ENCODE measurements at places on chromosomes 1 and 21. TPM values are rescaled to one million over a fixed set of nuclear protein-coding genes. Genes with fewer than 3 reads are reported as not detected.

Gene PTPN14
- total RNA-seq = 157 TPM

Gene C1orf167
- total RNA-seq = not detected

Gene NCSTN
- 102 TPM for total RNA-seq

Gene ARHGAP30
- 0.43 TPM for total RNA-seq

Gene HSD3B1
- 0.17 TPM for total RNA-seq

Gene SLC30A2
- total RNA-seq = under 0.01 TPM

Gene CCDC27
- not detected for total RNA-seq

Gene PARK7
- total RNA-seq = 106 TPM

Gene ZMYM4
- 34.3 TPM for total RNA-seq

Gene CHI3L2
- 1.0 TPM for total RNA-seq

Gene RIPK4
- 83.9 TPM for total RNA-seq
